ENCODE measurements at places on chromosomes 5 and 9.

DNA sequence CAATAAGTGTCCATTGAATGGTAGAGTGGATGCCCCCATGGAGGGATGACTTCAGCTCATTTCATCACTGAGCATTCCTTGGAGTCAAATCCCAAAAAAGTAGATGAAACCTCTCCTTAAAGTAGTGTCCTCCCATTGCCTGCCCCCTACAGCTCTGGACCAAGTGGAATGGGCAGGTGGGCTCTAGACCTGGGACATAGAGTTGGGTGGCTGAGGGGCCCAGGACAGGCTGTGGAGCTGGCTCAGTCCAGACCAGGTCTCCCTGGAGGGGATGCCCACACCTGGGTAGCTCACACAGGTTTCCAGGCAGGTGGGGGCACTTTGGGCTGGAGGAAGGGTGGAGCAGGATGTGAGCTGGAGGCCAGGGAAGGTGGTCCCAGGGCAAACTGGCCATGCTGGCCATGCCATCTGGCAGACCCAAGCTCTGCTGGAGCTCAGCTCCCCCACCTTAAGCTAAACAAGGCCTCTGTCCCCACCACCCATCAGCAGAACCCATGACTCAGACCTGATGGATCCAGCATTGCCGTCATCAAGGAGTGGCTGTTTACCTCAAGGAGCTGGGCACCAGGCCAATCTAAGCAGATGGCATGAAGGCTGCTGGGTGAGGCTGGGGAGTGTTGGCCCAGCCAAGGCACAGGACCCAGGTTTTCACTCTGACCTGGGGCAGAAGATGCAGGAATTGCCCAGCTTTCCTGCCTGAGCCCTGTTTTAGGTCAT lies 6.2 kb upstream of the SPINK4 start:
- DNase-seq: peak; percentile 84

- no peak for DNase-seq
Measured at GRCh38 chr9:77743386-77743785, 95.3 kb upstream of the GNA14 start.

DNA sequence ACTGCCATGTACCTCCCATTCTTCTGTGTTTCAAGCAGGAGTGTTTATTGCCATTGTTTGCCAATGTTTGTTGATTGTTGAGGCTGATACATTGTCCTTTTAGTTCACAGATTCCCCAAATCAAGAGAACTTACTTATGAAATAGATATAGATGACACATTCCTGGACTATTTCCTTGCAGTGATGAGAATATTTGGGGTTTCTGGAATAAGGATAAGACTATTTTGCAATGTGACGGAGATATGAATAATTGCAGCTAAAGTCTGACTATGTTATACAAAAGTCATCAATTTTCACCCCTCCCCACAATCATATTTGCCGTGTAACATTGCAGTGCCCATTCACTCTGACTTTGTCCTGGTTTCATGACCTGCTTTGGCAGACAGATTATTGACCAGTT lies 460.8 kb downstream of the CDH10 start:
- DNase-seq: no peak

GRCh38 chr9:86274821-86275643 lies 7.3 kb downstream of the ISCA1 start:
- no peak for DNase-seq

GRCh38 chr9:4334410-4334813 lies 34.5 kb upstream of the GLIS3 start:
- no peak for DNase-seq

DNA sequence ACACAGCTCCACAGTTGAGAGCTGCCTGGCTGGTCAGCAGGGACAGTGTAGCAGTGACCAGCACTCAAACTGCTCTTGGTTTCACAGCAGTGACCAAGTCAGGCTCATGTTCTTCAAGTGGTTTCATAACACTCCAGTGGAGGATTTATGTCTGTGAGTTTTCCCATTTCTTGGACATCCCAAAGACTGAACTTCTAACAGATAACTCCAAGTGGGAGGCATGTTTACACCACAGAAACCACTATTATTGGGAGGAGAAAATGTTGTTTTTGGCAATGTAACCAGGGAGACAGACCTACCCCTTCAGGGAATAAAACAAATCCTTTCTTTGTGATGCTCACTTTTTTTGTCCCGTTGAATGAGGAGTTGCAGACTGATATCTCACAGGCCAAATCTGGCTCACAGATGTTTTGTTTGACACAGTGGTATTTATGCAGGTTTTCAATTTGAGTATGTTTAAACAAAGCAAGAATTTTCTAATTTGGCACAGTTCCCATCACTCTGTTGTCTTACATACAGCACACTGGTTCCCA lies 141.5 kb downstream of the RMI1 start:
- DNase-seq: peak; percentile 41

DNA sequence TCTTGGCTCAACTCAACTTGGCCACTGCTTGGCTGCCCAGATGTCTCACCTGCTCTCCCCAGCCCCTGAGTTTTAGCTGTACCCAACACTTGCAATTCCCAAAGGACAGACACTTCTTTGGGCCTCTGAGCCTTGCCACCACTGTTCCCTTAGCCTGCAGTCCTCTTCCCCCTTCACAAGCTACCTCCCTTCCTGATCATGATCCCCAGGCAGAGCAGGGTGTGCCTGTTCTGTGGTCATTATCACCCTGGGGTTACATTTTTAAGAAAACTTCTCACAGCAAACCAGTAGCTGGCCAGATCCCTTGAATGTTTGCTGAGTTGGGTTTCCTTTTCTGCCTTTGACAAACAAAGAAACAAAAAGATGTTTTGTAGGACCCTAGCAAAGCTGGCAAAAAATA lies 87.5 kb upstream of the PRRC1 start:
- no peak for DNase-seq

DNA sequence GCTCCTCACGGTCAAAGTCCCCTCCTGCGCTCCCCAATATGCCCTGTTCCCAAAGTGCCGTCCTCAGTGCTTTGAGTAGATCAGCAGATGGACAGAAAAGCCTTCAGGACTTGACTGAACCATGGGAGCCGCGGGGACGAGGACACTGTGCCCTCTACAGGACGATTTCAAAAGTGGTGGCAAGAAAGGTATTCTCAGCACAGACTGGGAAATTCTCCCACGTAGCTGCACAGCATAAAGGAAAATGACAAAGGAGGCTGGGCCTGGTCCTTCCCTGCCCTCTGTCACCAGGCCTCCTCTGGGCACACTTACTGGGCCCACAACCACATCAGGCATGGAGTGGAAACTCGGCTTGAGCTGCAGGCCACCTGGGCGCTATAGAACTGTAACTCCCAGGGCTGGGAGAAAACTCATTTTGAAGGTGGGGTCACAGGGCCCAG lies 16.7 kb upstream of the MTMR12 start:
- no peak for DNase-seq

DNA sequence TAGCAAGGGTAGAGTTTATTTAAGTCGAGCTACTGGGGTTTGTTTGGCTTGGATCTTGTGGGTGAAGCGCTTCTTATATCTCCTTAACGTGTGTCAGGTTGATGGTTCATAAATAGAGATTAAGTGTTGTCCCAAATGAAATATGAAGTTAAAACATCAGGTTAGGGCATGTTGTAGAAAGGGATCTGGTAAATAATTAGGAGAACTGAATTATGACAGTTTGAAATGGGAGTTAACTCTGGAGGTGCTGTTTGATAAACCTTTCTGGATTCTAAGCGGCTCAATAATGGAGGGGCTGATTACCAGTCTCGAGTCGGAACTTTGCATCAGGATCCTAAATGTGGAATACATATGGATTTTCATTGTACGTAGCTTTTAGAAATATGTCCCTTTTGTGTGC lies 717.0 kb upstream of the WWC1 start:
- no peak for DNase-seq

- DNase-seq: no peak
Measured at GRCh38 chr5:111461934-111462333, 50.4 kb downstream of the STARD4 start.

DNA sequence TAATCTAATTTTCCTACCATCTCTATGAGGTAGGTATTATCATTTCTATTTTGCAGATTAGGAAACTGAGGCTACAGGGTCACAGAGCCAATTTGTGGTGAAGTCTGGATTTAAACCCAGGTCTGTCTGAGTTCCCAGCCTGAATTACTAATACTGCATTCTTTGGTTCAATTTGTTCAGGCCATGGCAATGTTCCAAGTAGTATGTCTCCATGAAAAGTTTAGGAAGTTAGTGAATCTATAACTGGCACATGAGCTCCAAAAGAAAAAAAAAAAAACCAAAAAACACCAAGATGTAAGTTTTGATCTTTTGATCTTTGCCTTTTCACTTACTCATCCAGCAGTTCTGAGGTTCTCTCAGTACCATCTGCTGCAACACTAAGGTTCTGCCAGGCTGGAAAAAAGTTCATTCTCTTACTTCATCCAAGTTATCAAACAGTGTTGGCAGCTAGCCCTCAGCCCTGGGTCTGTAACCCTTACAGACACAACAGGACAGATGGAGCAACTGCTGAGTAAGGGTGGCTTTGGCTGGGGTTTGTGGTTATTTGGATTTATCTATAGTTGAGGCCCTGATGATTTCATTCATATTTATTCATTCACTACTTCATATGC lies 4.4 kb upstream of the TMEM268 start:
- no peak for DNase-seq

- no peak for DNase-seq
Measured at GRCh38 chr5:25458628-25459027, 813.9 kb upstream of the CDH10 start.

DNA sequence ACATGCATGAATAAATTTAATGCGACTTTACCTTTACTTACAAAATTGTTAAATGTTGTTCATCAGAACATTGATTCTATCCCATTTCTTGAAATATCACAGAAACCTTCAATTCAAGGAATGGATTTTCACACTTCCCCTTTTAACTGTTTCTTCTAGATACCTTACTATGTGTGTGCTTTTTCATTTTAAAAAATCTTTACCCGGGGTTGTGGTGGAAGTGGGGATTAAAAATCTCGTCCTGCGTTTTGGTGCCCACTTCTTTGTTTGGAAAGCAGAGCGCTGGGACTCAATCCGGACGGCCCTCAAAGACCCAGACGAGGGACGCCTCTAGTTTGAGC lies 5.8 kb upstream of the MEF2C start:
- no peak for DNase-seq

- DNase-seq: no peak
Measured at GRCh38 chr5:178476531-178476930, 113.7 kb downstream of the COL23A1 start.

- no peak for DNase-seq
Measured at GRCh38 chr5:156208271-156208670, 118.7 kb upstream of the SGCD start.

DNA sequence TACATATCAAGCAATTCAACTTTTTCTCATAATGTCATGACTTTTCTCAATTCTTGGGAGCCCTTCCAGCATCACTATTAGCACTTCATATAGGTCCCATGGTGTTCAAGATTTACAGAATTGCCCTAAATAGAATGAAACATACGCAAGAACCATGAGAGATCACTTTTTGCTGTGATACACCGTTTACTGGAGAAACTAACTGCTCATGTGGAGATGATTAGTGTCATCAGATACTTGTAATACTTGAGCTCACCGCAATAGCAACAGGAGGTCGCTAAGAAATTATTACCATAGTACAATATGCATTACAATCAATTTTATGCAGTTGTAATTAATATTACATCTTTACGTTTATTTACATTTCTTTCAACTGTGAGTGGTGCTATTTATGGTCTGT lies 4.8 kb upstream of the PCSK5 start:
- no peak for DNase-seq

DNA sequence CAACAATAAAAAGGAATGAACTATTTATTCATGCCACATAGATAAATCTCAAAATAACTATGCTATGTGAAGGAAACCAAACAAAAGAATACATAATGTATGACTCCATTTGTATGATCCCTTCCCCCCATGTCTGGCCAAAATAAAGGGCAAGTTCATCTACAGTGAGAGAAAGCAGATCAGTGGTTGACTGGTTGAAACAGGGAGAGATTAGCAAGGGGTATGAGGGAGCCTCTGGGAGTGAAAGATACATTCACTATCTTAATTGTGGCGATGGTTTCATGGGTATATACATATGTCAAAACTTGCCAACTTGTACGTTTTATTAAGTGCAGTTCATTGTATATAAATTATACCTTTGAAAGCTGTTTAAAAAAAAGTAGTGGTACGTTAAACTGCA lies 4.8 kb downstream of the PSMD5 start:
- DNase-seq: no peak

GRCh38 chr5:76526950-76527583 lies 96.1 kb downstream of the F2RL2 start:
- DNase-seq: no peak

GRCh38 chr9:69797675-69798074 lies 22.9 kb upstream of the CFAP95 start:
- DNase-seq: no peak

DNA sequence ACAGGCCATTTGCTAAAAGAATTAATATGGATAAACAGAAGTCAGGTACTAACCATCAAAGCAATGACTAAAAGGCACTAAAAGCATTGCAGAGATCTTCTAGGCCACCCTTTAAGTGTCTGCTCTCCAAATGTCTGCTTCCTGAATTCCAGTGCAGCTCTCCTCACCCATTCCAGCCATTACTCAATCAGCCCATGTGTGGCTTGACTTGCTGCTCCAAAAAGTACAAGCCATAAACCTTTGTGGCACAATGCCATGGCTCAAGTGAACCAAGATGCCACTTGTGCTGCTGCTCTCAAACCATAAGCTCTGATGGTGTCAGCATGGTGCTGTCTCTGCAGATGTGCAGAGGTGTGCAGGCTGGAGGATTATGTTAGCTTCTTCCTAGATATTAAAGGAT lies 290.2 kb upstream of the POU5F2 start:
- no peak for DNase-seq

DNA sequence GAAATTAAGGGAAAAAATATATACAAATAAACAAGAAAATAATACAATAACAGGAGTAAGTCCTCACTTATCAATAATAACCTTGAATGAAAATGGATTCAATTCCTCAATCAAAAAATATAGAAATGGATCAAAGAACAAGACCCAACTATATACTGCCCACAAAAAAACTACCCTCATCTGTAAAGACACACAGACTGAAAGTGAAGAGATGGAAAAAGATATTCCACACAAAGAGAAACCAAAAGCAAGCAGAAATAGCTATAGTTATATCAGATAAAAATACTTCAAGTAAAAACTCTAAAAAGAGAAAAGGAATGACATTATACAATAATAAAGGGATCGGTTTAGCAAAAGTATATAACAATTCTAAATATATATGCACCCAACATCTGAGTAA lies 66.5 kb downstream of the KIAA0825 start:
- DNase-seq: no peak

GRCh38 chr5:135150767-135151166 lies 116.7 kb upstream of the PITX1 start:
- no peak for DNase-seq

DNA sequence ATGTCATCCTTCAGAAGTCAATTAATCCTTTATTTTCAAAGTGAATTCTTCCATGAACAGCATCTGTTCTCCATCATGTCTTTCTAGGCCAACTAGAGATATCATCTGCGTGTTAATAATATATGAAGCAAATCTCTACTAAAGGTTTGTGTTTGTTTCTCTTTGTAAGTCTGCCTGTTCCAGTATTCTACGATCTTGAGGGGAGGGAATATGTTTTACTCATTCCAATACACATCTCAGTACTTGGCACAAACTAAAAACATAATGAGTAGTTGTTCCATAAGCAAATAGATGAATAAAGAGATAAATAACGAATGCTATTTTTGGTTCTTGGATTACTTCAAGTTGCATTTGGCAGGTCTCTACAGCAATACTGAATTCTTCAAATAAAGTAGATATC lies 470.7 kb upstream of the GRIN3A start:
- DNase-seq: no peak

Measured in brain pericyte (primary cell).